ENCODE measurements at places on chromosomes 11 and 22.

GRCh38 chr11:33291004-33291777 lies 34.0 kb downstream of the HIPK3 start:
- H3K27me3 ChIP-seq: no peaks in the 10 kb centered on the region
- no peaks in the 10 kb centered on the region for H3K36me3 ChIP-seq
- no peak overlapping the region for H3K4me3 ChIP-seq
- H3K27ac ChIP-seq: no peak overlapping the region
- H3K4me1 ChIP-seq: no peaks in the 10 kb centered on the region

DNA sequence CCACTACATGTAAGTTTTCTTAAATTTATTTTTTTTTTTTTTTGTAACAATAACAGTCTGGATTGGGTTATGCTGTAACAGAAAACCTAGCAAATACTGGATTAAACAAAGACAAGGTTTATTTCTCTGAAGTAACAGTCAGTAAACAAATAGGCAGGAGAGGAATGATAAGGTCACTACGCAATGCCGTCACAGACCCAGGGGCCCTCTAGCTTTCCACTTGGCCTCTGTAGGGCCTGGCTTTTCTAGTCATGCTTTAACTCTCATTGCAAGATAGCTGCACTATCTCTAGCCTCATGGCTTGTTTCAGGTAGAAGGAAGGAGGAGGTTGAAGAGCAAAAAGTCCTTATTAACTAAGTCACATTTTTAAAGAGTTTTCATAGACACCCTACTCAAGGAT lies 6.5 kb downstream of the OR10A6 start:
- H3K4me3 ChIP-seq: no peak overlapping the region
- no peaks in the 10 kb centered on the region for H3K27me3 ChIP-seq
- no peaks in the 10 kb centered on the region for H3K36me3 ChIP-seq

DNA sequence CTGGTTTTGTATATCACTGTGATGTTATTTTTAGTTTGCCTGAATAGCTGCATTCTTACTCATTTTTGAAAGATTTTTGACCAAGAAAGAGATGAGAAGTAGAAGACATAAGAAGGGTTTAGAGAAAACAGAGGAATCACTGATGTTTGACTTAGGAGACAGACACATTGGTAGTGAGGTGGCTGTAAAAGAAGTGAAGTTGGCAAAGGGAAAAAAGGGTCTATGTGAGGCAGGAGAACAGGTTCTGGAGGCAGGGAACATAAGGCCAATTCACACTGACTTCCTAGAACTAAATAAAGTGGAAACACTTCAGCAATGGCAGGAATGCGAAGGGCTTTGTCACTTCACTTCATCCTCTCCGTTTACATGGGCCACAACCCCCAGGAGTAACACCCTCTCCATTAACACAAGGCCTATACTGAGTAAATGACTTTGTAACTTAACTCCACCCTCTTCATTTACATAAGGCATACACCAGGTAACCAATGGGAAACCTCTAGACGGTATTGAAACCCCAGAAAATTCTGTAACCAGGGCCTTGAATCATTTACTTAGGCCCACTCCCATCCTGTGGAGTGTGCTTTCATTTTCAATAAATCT lies 36.5 kb downstream of the CTSC start:
- no peak overlapping the region for H3K4me3 ChIP-seq
- H3K27me3 ChIP-seq: no peaks in the 10 kb centered on the region
- peak; percentile 7 for DNase-seq
- peaks cover 16% of the 10 kb centered on the region for H3K36me3 ChIP-seq

GRCh38 chr11:32244453-32244852 lies 153.6 kb downstream of the RCN1 start:
- no peaks in the 10 kb centered on the region for H3K4me1 ChIP-seq
- H3K27me3 ChIP-seq: no peaks in the 10 kb centered on the region
- no peak overlapping the region for H3K27ac ChIP-seq
- no peak for DNase-seq
- no peak overlapping the region for H3K4me3 ChIP-seq

GRCh38 chr11:75689863-75690609 lies 21.2 kb upstream of the MAP6 start:
- no peak overlapping the region for H3K4me3 ChIP-seq
- peak overlapping the region; percentile 39 for H3K27ac ChIP-seq
- no peaks in the 10 kb centered on the region for H3K27me3 ChIP-seq
- no peak for DNase-seq
- H3K36me3 ChIP-seq: no peaks in the 10 kb centered on the region

GRCh38 chr22:28826921-28827320 lies 26.6 kb upstream of the XBP1 start:
- no peaks in the 10 kb centered on the region for H3K27me3 ChIP-seq
- H3K4me3 ChIP-seq: no peak overlapping the region
- no peaks in the 10 kb centered on the region for H3K36me3 ChIP-seq
- peaks cover 32% of the 10 kb centered on the region for H3K4me1 ChIP-seq
- no peak for DNase-seq
- no peak overlapping the region for H3K27ac ChIP-seq

GRCh38 chr11:93652679-93653078 lies 8.8 kb upstream of the CEP295 start:
- no peaks in the 10 kb centered on the region for H3K27me3 ChIP-seq
- H3K4me3 ChIP-seq: no peak overlapping the region
- no peaks in the 10 kb centered on the region for H3K4me1 ChIP-seq
- H3K36me3 ChIP-seq: no peaks in the 10 kb centered on the region
- no peak overlapping the region for H3K27ac ChIP-seq

DNA sequence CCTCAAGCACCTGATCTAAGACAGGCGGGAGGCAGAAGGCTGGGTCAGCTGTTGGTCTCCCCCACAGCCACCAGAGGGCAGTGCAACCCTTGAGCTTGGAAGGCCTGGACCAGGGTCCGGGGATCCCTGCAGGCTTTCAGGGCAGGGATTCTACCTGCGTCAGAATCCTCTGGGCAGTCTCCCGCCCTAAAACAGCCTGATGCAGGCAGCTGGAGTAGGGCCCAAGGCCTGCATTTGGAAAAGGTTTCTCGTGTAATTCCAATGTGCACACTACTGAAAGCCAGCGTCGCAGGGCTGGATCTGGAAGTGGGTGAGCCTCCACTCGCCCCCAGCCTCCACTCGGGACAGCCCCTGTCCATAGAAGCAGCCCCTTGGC lies 31.8 kb downstream of the BID start:
- H3K4me3 ChIP-seq: no peak overlapping the region
- H3K27me3 ChIP-seq: no peaks in the 10 kb centered on the region
- H3K27ac ChIP-seq: no peak overlapping the region
- H3K36me3 ChIP-seq: peaks cover 16% of the 10 kb centered on the region
- H3K4me1 ChIP-seq: no peaks in the 10 kb centered on the region

GRCh38 chr11:62602141-62603071 lies 741 bp upstream of the MTA2 start:
- H3K4me3 ChIP-seq: peak overlapping the region; percentile 89
- H3K36me3 ChIP-seq: peaks cover 42% of the 10 kb centered on the region
- H3K27me3 ChIP-seq: no peaks in the 10 kb centered on the region
- H3K4me1 ChIP-seq: peaks cover 25% of the 10 kb centered on the region
- no peak for DNase-seq

DNA sequence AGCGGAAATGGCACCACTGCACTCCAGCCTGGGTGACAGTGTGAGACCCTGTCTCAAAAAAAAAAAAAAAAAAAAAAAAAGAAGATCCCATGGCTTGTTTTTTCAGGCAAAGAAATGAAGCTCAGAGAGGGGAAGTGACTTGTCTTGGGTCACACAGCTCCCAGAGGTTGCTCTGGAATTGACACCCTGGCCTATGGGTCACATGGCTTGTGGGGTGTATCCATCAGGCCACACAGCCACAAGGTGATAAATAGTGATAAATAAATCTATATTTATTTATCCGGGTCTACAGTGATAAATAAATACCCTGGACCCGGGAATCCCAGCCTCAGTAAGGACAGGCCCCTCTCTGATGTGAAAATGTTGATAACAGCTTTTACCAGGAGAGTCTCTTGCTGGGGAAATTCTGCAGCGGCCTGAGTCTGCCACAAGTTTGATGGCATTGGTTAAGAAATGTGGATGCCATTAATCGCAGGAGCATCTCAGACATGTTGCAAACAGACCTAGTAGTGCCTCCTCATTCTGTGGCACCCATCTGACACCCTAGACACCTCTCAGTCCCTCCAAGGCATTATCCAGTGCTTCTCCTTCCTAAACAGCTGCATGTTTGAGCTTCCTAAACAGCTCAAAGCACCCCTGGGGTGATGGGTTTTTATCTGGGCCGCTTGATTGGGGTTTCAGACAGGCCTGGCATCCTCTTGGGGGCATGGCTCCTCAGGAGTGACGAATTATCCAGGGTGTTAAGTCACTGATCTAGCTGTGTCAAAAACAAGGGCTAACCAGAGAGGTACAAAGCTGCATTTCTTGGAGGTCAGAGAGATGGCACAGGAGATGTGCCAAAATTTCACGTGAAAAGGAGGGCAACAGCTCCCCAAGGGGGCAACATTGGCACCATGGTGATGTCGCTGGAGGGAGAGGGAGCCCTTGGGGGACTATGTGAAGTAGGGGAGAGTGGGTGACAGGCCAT lies 1.9 kb upstream of the EMID1 start:
- peak overlapping the region; percentile 51 for H3K27ac ChIP-seq
- H3K4me3 ChIP-seq: no peak overlapping the region
- H3K27me3 ChIP-seq: no peaks in the 10 kb centered on the region
- H3K4me1 ChIP-seq: peaks cover 17% of the 10 kb centered on the region
- DNase-seq: no peak

DNA sequence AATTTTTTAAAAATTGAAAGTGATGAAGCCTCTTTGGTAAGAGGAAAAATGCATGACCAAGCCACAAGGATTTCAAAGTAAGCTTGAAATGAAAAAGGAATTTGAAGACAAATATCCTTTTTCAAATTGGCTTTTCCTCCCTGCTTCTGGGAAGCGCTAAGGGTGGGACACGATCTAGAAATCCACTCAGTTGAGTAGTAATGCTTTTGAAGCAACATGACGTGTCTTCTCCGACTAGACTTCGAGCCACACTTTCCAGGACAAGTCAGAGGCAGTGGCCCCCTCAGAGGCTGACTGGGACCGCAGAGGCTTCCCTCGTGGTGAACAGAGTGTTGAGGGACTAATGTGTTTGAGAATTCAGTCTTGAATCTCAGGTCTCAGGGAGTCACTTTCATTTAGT lies 39.8 kb downstream of the KREMEN1 start:
- no peak overlapping the region for H3K27ac ChIP-seq
- H3K4me1 ChIP-seq: no peaks in the 10 kb centered on the region
- DNase-seq: no peak
- H3K36me3 ChIP-seq: no peaks in the 10 kb centered on the region

DNA sequence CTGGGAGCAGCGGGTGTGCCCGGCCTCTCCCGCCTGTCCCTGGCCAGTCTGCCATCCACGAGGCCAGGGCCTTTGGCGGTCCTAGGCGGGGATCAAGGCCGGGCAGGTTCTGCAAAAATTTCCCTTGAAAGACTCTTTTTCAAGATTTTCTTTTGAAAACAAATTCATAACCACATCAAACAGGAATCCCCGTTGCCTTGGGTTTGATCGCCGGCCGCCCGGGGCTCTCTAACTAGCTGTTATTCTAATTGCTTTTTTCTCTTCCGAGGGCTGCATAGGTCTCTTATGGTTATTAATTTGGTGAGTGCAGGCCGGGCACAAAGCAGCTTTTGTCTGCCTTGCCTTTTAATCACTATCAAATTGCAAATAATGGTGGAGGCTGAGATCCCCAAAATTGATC lies 42.0 kb downstream of the CDKN1C start:
- H3K4me3 ChIP-seq: no peak overlapping the region
- no peaks in the 10 kb centered on the region for H3K36me3 ChIP-seq
- DNase-seq: no peak
- no peak overlapping the region for H3K27ac ChIP-seq

- no peak overlapping the region for H3K27ac ChIP-seq
- no peaks in the 10 kb centered on the region for H3K27me3 ChIP-seq
These were observed 5.2 kb downstream of the MTMR2 start for GRCh38 chr11:95918720-95919119.

DNA sequence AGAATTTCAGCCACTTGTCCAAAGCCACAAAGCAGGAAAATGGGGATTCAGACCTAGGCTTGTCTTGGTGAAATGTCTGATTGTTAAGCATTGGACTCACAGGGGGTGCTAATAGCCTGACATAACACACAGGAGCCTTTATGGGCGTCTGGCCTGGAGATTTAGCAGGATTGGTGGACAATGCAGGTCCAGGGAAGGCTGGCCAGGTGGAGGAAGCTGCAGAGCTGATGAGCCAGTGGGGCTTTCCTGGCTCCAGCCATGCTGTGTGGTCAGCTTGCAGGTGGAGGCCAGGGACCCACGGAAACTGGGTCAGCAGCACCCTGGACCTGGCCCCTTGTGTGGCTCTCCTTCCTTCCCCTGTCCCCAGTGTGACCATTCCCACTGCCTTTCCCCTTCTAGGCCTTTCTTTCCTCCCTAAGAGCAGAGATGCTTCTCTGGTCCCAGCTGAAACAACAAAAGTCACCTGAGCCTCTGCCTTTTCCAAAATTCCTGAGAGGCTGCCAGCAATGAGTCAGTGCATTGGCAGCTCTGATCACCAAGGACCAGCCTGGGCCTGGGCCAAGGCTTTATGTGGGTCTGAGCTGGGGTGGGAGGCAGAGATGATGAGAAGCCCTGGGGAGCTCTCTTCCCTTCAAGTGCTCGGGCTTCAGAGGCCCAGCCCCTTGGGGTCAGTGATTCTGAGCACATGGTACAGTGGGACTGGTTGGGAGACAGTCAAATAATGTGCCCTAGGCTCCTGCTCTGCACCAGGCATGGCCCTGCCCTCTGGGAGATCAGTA lies 85.2 kb downstream of the CCDC81 start:
- H3K4me1 ChIP-seq: no peaks in the 10 kb centered on the region
- no peak overlapping the region for H3K4me3 ChIP-seq
- no peak overlapping the region for H3K27ac ChIP-seq
- DNase-seq: no peak

DNA sequence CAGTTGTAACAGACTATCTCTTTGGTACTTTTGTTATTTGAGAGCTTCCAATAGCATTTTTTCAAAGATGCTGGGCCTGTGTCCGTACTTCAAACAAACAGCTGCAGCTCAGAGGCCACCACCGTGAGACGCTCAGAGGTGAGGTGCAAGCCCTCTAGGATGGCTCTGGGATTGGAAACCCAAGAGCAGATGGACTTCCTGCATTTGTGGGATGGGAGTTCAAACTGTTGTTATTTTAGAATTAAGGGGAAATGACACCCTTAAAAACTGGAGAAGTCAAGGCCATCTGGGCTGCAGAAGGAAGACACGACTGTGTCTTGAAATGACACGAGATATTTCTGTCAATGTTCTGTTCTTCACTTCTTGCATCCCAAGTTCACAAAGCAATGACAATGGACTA lies 9.2 kb upstream of the IL10RA start:
- no peaks in the 10 kb centered on the region for H3K36me3 ChIP-seq
- no peaks in the 10 kb centered on the region for H3K27me3 ChIP-seq
- peaks cover 61% of the 10 kb centered on the region for H3K4me1 ChIP-seq
- no peak overlapping the region for H3K4me3 ChIP-seq
- no peak for DNase-seq

GRCh38 chr22:44245438-44245837 lies 64.7 kb downstream of the PARVG start:
- no peaks in the 10 kb centered on the region for H3K4me1 ChIP-seq
- no peaks in the 10 kb centered on the region for H3K27me3 ChIP-seq
- H3K27ac ChIP-seq: no peak overlapping the region
- H3K4me3 ChIP-seq: no peak overlapping the region
- DNase-seq: no peak
- no peaks in the 10 kb centered on the region for H3K36me3 ChIP-seq

- no peaks in the 10 kb centered on the region for H3K27me3 ChIP-seq
- H3K4me1 ChIP-seq: no peaks in the 10 kb centered on the region
- no peaks in the 10 kb centered on the region for H3K36me3 ChIP-seq
- no peak for DNase-seq
- no peak overlapping the region for H3K4me3 ChIP-seq
These were observed 14.0 kb upstream of the SMIM35 start for GRCh38 chr11:118100691-118101232.

GRCh38 chr11:117179048-117179999 lies 781 bp downstream of the SIDT2 start:
- H3K36me3 ChIP-seq: peaks cover 9% of the 10 kb centered on the region
- no peaks in the 10 kb centered on the region for H3K27me3 ChIP-seq
- peak; percentile 54 for DNase-seq
- peak overlapping the region; percentile 76 for H3K27ac ChIP-seq
